NCI-H510A treated with DMSO at 0.1 percent for 48 hours (cell line): ENCODE measurements at places on chromosomes 16 and 17.
A peak's percentile ranks its signal among the peaks of the same experiment; 100 is the strongest.

GRCh38 chr17:80913928-80914821 is 77.5 kb upstream of the CHMP6 start:
- DNase-seq: no peak

GRCh38 chr16:85622683-85623082 is 9.6 kb downstream of the GSE1 start:
- DNase-seq: peak; percentile 41

- no peak for DNase-seq
Observed at GRCh38 chr16:65178151-65178550, 56.3 kb upstream of the CDH11 start.

DNA sequence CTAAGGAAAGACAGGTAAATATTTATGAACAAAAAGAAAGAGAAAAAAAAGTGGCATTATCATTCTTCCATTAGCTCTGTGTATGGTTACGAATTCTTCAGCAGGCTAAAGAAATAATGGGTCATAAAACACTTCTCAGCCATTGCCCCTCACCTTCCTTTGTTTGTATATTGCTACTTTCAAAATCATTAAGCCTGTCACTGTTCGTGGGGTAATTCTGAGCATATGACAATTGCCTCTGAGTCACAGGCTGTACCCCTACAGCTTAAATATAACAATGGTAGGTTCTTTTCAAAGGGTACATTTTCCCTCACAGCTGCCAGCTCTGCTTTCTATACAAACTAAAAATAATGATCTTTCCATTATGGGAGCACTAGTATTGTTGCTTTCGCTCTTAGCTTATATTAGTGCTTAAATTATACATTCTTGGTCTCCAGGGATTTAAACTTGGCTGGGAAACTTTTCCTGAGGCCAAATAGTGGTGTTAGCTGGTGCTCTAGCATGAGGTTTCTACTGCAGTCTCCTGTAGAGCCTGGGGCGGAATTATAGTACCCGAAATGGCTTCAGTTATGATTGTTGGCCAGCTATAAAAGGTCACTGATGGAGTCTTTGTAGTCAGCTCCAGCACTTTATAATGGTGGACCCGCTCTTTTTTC is 74.7 kb upstream of the CDH11 start:
- no peak for DNase-seq

- no peak for DNase-seq
Observed at GRCh38 chr17:21370430-21370829, 5.7 kb upstream of the KCNJ12 start.

DNA sequence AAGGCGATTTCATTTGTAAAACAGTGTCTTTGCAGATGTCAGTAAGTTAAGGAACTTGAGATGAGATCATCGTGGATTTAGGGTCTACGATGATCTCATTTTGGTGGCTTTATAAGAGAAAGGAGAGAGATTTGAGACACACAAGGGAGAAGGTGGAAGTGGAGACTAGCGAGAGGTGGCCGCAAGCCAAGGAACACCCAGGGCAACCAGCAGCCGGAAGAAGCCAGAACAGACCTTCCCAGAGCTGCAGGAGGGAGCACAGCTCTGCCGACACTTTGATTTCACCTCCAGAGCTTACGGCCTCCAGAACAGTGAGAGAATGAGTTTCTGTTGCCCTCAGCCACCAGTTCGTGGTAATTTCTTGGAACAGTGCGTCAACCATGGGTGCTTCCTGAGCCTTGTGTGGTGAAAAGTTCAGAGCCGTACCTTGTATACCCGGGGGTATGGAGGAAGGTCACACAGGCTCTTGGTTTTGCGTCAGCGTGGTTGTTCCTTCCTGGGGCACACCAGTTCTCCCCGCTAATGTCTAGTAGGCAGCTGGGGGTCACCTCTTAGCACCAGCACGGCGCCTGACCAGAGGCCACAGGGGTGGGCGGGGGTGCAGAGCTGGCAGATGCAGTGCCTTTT is 12.9 kb upstream of the SEC14L1 start:
- no peak for DNase-seq

- no peak for DNase-seq
Observed at GRCh38 chr17:29549177-29549923, 17.5 kb downstream of the ABHD15 start.

DNA sequence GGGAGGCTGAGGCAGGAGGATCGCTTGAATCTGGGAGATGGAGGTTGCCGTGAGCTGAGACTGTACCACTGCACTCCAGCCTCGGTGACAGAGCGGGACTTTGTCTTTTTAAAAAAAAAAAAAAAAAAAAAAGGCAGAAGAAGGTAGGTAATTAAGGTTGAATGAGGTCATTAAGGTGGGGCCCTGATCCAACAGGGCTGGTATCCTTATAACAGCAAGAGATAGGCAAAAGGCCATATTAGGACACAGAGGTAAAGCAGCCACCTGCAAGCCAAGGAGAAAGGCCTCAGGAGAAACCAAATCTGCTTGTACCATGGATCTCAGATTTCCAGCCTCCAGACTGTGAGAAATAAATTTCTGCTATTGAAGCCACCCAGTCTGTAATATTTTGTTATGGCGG is 60.3 kb downstream of the SPAG9 start:
- no peak for DNase-seq

- DNase-seq: peak; percentile 16
Observed at GRCh38 chr17:41967141-41967920, 736 bp downstream of the CNP start.

GRCh38 chr17:67542219-67543114 is 165.4 kb downstream of the PITPNC1 start:
- DNase-seq: no peak

- no peak for DNase-seq
Observed at GRCh38 chr16:85454171-85454872, 158.8 kb upstream of the GSE1 start.

DNA sequence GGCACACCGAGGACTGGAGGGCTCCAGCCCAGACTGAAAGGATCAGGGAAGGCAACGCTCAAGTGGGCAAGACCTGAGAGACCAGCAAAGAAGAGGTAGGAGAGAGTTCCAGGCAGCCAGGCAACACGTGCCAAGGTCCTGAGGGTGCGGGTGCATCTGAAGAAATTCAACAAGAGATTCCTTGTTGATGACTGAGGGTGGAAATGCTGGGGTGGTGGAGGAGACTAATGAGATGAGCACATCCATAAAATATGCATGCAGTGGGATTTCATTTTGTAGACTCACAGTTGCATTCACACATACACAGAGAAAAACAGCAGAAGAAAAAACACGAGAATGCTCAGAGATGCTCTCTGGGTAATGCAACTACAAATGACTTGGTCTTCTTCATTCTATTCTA is 154.8 kb upstream of the FOXF1 start:
- no peak for DNase-seq

DNA sequence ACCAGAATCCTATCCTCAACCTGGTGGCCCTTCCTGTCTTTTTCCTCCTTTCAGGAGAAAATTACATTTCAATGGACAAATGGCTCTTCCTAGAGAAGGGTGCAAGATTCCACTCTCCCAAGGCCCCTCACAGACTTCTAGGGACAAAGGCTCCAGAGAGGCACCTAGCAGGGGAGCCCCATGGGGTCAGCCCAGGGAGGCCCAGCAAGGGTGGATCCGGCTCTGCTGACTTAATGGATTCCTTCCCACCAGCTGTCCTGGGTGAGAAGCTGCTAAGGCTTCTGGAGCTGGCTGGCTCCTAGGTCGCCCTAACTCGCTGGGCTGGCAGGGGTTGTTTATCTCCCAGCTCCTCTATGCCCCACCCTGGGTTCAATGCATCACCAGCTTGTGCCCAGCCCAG is 152.4 kb downstream of the ZNF423 start:
- DNase-seq: no peak

- DNase-seq: no peak
Observed at GRCh38 chr17:40727447-40728231, 24.1 kb upstream of the KRT24 start.

- no peak for DNase-seq
Observed at GRCh38 chr17:60782742-60783141, 105.1 kb downstream of the BCAS3 start.

- DNase-seq: no peak
Observed at GRCh38 chr16:55817236-55817912, 15.5 kb downstream of the CES1 start.

- DNase-seq: no peak
Observed at GRCh38 chr17:36072431-36073121, 8.5 kb downstream of the CCL18 start.

DNA sequence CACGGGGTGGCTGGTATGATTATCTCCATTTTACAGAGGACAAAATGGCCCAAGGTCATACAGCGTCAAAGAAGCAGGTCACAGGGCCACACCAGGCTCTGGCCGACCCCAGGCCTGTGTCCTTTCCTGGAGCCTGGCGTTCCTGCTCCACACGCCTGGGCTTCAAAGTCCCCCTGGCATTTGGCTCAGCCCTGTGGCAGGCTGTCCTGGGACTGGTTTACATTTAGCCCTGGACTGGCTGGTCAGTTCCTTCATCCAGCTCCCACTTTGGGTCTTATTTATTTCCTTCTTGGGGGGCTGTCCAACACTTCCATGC is 15.3 kb downstream of the TBX2 start:
- DNase-seq: no peak

DNA sequence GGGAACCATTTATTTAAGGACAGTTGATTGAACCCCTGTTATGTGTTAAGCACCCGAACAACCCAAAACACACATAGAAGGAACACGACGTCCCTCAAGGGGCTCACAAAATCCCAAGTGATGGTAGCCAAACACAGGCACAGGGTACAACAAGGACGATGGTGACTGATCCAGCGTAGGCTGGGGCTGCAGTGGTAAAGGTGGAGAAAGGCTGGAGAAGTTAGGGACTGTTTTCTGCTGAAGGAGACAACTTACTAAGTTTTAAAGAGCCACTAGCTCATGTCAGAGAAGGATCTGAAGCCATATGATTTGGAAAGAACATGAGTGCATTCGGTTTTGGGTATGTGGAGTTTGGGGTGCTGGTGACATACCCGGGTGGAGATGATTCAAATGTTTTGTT is 229.6 kb upstream of the TNRC6C start:
- DNase-seq: no peak

DNA sequence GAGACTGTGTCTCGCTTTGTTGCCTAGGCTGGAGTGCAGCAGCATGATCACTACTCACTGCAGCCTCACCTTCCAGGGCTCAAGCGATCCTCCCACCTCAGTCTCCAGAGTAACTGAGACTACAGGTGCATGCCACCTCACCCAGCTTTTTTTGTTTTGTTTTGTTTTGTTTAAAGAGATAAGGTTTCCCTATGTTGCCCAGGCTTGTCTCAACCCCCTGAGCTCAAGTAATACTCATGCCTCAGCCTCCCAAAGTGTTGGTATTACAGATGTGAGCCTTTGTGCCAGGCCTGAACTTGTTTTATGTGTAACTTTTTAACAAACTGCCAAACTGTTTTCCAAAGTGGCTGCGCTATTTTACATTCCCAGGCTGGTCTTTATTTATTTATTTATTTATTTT is 41.8 kb upstream of the NUDT7 start:
- no peak for DNase-seq

DNA sequence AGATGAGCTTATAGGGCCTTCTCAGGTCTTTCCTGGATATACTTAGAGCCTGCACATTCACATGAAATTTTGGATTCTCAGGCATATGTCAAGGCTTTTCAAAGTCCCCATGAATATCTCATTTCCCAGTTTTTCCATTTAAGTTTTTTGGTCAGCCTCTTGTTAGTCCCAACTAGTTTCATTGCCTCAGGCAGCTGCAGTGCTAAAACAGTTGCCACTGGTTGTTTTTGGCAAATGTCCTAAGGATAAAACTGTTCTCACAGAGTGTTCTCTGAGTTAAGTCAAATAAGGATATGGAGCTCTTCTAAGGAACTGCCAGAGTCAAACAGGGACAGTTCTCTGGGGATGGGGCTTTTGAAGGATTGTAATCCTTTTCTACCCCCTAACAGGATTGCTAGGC is 39.9 kb upstream of the ABCC11 start:
- no peak for DNase-seq

GRCh38 chr17:55587608-55588139 is 76.4 kb upstream of the SMIM36 start:
- no peak for DNase-seq
